ENCODE measurements at places on chromosomes 1 and 21.

- no peak for DNase-seq
Measured at GRCh38 chr1:47842228-47842919, 154.8 kb downstream of the TRABD2B start.

- no peak for DNase-seq
Measured at GRCh38 chr1:244699741-244700140, 46.8 kb downstream of the DESI2 start.

- no peak for DNase-seq
Measured at GRCh38 chr1:155942578-155943141, 1.2 kb downstream of the RXFP4 start.

- DNase-seq = no peak
Measured at GRCh38 chr21:37367703-37368540, 1.3 kb downstream of the DYRK1A start.

DNA sequence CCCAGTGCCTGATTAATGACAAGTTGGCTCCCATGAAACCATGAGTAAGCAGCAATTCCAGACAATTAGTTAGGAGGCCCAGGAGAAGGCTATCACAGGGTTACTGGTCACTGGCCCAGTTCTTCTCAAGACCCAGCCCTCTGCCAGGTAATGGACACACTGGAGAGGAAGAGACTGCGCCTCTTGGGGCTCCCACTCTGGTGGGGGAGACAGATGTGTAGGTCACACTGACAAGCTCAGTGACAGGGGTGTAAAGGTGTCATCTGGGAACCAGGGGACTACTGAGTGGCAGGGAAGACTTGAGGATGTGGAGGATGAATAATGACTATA lies 4.9 kb downstream of the HPCA start:
- no peak for DNase-seq

DNA sequence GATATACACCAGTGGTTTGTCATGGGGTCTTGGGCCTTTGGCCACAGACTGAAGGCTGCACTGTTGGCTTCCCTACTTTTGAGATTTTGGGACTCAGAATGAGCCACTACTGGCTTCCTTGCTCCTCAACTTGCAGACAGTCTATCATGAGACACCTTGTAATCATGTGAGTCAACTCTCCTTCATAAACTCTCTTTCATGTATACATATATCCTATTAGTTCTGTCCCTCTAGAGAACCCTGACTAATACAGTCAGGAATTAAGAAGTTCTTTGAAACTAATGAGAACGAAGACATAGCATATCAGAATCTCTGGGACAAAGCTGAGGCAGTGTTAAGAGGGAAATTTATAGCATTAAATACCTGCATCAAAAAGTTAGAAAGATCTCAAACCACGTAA lies 110.8 kb downstream of the SLC5A9 start:
- no peak for DNase-seq

DNA sequence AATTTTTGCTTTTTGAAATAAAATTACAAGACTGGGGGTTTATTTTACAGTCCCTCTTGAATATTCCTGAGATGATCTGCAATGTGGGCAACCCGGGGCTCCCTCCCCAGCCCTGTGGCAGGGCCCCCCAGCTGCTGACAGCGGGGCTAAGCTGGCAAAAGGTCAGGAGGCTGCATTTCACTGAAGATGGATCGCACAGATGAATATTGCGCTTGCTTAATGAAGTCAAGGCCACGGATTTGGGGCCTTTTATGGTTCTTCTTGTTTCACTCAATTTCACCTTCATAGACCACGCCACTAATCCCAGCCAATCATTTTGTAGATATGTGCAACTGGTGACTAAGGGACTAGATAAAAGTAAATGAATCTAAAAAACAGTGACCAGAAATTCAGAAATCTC lies 50.8 kb upstream of the SLC22A15 start:
- no peak for DNase-seq

GRCh38 chr21:38341546-38342012 lies 84.8 kb downstream of the KCNJ15 start:
- DNase-seq = no peak

DNA sequence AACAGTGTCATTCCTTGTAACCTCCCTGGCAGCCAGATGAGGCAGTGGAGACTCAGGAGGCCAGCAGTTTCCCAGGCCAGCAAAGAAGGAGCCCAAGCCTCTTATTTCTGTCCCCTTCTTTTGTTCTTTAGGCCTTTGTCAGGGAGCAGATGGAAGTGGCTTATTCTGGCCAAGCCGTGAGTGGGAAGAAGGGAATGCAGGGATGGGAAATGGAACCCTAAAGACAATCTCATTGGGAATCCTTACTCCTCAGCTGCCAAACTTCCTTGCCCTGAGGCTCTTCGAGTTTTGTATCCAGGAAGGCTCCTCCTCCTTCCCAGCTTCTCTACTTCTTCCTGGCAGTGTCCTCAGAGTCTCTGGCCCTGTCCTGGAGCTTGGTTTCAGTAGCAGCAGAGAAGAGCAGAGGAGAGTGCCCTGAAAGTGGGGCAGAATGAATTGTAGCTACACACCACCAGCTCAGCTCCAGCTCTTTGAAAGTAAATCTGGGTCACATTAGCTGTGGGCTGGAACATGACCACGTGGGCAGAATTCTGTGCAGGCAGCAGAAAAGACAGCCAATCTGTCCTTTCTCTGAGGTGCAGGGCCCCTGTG lies 63.9 kb downstream of the NDUFS5 start:
- peak; percentile 52 for DNase-seq

DNA sequence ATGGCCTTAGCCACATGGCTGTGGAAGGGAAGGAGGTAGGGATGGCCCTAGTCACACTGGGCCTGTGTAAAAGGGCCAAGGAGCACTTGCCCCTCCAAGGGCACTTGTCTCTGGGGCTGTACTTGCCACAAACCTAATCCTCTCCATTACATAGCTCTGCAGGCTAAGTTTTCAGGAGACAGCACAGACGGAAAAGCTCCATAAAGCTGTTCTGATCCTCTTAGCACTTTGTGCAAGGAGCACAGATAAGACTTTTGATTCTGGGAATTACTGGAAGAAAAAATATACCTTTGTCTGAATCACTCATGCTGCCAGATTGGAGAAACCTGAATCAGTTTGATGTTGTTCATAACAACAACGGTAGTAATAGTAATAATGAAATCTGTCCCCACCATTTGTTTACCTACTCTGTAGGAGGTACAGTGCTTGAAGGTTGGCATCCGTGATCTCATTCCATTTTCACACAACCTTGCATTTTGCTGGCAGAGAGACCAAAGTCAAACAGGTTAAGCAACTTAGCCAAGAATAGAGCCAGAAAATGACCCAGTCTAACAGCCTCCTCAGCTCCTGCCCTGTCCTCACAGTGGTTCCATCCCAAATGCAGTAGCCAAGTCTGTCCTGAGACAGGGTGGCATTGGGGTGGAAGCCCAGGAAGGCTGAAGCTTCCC lies 207.1 kb downstream of the ROR1 start:
- DNase-seq = no peak

GRCh38 chr1:77415579-77415978 lies 133.8 kb downstream of the AK5 start:
- DNase-seq = no peak

DNA sequence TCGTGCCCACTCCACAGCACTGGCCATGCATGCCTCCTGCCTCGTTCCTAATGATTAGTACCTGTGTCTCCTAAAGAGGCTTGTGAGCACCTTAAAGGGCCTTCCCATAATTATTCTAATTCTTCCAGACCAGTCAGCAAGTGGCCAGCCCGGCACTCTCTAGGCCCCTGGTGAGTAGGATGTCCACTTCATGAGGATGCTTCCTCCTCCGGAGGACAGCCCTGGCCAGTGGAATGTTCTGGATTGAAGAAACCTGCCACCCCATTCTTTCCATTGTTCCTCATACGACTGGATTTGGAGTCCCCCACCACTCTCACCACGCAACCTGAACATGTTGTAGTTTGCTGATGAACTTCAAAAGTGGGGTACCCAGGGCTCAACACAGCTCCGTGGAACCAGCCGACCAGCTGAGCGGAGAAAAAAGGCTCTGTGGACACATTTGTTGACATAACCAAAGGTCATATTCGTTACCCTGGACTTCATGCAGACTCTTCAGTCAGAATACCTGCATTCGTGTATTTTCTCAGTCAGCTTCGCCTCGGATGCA lies 46.7 kb upstream of the LBR start:
- DNase-seq = no peak

- no peak for DNase-seq
Measured at GRCh38 chr1:46184920-46185658, 8.8 kb upstream of the P3R3URF start.

DNA sequence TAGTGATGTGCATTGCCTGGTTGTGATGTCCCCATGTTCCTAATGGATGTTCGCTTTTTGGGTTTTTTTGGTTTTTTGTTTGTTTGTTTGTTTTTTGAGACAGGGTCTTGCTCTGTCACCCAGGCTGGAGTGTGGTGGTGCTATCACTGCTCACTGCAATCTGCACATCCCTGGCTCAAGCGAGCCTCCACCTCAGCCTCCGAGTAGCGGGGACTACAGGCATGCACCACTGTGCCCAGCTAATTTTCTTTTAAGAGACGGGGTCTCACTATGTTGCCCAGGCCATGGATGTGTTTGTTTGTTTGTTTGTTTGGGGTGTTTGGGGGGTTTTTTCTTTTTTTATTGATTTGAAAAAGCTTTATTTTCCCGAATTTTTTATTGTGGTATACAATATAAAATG lies 2.1 kb downstream of the COL6A2 start:
- DNase-seq = no peak

- no peak for DNase-seq
Measured at GRCh38 chr1:43668956-43669355, 19.0 kb downstream of the KDM4A start.

DNA sequence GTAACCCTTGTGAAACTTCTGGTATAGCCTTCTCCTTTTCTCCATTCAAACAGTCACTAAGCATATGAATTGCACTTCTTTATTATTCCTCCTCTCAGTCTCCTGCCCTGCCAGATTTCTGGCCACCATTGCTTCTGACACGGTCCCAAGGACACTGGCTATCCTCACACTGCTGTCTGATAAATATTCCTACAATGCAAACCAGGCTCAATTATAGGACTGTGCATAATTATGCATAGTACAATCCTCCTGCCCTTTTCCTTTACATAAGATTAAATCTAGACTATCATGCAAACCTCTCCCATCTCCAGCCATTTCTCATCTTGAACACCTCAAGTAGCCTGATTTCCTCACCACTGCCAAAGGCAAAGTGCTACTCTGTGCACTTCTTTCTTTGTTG lies 704.3 kb upstream of the ADAMTS5 start:
- no peak for DNase-seq

- no peak for DNase-seq
Measured at GRCh38 chr1:35923791-35924221, 7.1 kb upstream of the AGO3 start.

- DNase-seq = no peak
Measured at GRCh38 chr1:85125891-85126290, 74.9 kb downstream of the SYDE2 start.

GRCh38 chr1:222910699-222911098 lies 95.9 kb downstream of the DISP1 start:
- DNase-seq = no peak

DNA sequence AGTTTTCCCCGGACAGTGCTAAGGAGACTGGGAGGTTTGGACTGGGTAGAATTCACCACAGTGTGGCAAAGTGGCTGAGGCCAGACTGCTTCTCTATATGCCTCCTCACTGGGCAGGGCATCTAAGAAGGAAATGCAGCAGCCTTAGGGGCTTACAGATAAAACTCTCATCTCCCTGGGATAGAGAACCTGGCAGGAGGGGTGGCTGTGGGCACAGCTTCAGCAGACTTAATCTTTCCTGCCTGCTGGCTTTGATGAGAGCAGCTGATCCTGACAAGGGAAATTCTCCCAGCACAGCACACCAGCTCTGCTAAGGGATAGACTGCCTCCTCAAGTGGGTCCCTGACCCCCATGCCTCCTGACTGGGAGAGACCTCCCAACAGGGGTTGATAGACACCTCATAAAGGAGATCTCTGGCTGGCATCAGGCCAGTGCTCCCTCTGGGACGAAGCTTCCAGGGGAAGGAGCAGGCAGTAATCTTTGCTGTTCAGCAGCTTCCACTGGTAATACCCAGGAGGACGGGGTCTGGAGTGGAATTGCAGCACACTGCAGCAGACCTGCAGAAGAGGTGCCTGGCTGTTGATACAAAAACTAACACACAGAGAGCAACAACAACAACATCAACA lies 25.2 kb downstream of the KIFAP3 start:
- DNase-seq = no peak

GRCh38 chr1:41773144-41773591 lies 145.6 kb downstream of the HIVEP3 start:
- DNase-seq = peak; percentile 49

GRCh38 chr1:57966340-57966739 lies 542.5 kb upstream of the DAB1 start:
- DNase-seq = no peak

Data from globus pallidus (tissue), 1 donor.